Activated CD4-positive, CD25-positive, alpha-beta regulatory T cell (primary cell): ENCODE measurements at places on chromosomes 5 and 9.

GRCh38 chr5:9596171-9596780 is 33.9 kb downstream of the TAS2R1 start:
- DNase-seq: no peak

DNA sequence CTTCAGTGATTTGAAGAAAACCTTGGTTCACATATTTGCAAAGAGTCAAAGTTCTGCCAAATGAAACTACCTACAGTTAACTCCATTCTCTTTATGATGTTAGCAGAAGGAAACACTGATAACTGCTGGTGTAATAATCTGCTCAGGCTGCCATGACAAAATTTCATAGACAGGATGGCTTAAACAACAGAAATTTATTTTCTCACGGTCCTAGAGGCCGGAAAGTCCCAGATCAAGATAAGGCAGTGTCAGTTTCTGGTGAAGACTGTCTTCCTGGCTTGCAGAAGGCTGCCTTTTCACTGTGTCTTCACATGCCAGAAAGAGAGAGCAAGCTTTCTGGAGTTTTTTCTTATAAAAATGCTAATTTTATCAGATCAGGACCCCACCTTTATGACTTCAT is 102.4 kb upstream of the PARP8 start:
- DNase-seq: no peak

DNA sequence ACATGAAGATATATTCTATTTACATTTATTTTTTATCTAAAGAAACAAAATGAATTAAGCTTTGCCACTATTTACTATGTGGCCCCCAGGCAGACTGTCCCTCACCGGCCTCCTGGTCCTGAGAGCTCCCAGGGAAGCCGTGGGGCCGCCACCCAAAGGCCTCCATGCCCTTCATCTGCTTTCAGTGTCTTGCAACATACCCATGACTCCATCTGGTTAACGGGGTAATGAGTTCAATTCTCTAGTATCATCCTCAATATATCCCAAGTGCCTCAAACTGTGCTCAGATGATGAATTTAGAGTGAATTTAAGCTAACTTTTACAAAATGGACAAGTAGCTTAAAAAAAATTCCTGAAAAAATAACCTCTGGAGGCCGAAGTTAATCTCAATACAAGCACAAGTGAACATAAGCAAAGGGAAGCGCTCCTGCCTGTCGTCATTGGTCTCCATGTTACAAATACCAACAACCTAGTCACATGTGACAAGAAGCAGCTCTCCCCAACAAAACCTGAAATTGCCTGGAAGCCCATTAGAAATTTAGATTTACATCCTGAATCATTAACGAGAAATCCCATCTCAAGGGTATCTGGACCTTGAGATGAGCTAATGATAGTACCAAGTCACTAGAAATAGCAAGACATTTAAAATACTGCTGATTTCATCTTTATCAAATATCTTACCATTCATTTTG is 26.1 kb downstream of the DAP start:
- DNase-seq: no peak

DNA sequence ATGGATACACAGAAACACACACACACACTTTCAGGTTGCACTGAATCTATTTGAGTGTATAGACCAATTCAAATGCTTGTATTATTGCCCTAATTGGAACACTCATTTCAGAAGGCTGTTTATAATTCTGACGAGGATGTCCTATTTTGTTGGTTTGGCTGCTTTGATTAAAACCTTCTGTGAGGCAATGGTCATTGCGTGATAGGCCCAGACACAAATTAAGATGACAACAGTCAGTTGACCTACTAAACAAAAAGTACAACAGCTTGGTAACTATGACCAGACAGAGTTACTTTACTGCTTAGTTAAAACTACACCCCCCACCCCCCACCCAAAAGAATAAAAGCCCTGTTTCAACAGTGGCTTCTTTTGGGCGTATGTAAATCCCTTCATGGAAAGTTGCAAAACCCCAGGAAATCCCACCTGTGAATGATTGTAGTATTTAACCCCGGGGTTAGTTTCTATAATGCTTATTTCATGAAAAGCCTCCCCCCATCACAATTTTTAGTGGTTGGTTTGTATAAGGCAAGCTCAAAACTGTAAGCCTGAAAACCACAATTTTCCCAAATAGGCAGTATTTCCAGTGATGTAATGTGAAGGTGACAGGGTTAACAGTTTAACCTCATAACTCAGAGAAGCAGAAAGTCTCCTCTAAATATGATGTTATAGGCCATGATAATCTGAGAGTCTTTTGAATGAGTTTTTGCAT is 340.8 kb downstream of the FGF10 start:
- no peak for DNase-seq

DNA sequence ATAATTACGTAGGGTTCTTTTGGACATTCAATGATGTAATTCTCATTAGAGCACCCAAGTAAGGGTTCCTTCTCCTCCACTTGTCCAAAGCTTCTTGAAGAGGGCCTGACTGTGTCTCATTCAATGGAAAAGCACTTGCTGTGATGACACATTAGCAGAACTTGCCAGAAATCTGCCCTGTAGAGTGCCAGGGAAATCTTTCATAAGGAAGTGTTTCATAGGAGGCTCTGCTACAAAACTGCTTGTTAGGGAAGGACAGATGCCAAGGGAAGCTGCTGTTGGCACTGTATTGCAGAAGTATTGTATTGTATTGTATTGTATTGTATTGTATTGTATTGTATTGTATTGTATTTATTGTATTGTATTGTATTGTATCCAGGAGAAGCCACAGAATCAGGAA is 45.5 kb upstream of the MPDZ start:
- DNase-seq: no peak

GRCh38 chr5:144944936-144945335 is 774.3 kb downstream of the KCTD16 start:
- DNase-seq: no peak

DNA sequence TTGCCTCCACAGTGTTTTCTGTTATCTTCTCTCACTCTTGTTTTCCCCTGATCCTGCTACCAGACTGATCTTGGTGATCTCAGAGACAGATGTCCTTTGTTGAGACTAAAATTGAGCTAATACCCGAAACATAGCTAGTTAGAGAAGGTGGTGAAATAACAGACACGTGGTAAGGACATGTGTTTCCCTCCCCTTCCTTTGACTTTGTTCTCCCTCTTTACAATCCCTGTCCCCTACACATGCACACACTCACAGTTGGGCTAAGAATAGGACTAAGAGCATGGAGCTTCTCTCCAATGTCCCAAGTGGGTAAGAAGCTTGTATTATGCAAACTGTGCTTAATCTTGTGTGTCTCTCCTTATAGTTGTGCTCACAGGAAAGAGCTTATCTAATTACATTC is 1603.0 kb upstream of the C9orf72 start:
- DNase-seq: no peak

DNA sequence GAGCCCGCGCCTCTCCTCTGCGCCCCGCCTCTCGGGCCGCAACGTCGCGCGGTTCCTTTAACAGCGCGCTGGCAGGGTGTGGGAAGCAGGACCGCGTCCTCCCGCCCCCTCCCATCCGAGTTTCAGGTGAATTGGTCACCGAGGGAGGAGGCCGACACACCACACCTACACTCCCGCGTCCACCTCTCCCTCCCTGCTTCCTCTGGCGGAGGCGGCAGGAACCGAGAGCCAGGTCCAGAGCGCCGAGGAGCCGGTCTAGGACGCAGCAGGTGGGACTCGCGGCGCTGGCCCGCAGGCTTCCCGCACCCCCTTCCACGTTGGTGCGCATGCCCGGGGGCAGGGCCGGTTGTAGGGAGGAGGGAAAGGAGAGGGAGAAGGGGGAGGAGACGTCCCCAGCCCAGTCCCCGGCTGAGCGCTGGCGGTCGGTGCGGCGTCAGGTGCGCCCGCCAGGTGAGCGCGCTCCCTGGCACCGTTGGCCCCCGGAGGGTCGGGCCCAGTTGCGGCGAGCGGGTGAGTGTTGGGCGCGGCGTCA is at the start of gene OCLN:
TSS of gene OCLN (plus strand) at position 400 of the 532 bp plus-strand sequence. CDS start 11,455 bp downstream, outside the sequence.
- DNase-seq: no peak

DNA sequence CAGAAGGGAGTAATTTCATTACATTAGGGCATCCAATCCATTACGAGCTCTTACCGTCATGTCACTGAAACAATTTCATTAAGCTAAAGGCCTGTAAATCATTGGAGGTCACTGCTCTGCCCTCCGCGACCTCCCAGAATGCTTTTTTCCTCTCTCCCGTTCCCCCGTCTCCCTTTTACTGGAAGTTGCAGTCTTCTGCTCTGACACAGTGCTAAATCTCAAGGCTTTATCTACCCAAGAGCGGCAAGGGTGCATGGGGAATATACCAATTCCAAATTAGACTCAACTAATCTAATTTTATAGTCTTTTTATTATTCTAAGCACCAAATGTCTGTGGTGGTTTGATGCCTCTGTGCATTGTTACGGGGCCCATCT is 265.7 kb upstream of the PANK3 start:
- DNase-seq: no peak

- DNase-seq: no peak
Measured at GRCh38 chr5:121429761-121430160, 421.9 kb upstream of the FTMT start.

- no peak for DNase-seq
Measured at GRCh38 chr9:127036437-127036836, 86.0 kb downstream of the ANGPTL2 start.

DNA sequence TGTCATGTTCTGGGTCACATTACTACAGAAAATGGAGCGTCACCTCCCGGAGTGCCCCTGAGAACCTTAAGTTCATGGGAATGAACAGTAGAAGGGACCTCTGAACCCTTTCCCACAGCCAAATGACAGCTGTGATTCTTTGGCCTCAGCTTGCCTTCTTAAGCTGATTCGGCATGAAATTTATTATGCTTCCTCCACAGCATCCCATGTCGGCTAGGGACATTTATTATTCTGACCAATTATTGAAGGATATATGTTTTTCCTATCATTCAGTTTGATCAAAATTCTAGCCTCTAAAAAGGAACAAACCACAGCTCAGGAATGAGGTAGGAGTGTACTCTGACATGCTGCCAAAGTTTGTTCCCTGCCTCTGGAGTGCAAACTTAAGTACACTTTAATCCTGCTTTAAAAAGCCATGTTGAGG is 440.6 kb downstream of the CETN3 start:
- DNase-seq: no peak

DNA sequence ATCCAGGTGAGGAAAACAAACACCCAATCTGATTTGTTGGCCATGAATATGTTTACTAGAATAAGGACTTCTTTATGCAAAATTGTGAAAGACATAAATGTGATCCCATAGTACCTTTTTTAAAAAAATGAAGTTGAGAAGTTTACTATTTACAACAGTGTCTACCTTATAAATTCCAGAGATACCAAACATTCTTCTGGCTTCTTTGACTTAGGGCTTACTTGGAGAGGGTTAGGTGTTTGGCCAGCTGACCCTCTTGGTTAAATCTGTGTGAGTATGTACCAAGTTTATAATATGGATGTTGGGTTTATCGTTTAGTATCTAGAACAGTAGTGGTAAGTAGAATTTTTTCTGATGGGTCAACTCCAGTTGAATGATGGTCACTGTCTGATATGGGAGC is 212.3 kb downstream of the DOCK8 start:
- no peak for DNase-seq

GRCh38 chr9:81266674-81267073 is 422.7 kb downstream of the TLE1 start:
- DNase-seq: no peak

DNA sequence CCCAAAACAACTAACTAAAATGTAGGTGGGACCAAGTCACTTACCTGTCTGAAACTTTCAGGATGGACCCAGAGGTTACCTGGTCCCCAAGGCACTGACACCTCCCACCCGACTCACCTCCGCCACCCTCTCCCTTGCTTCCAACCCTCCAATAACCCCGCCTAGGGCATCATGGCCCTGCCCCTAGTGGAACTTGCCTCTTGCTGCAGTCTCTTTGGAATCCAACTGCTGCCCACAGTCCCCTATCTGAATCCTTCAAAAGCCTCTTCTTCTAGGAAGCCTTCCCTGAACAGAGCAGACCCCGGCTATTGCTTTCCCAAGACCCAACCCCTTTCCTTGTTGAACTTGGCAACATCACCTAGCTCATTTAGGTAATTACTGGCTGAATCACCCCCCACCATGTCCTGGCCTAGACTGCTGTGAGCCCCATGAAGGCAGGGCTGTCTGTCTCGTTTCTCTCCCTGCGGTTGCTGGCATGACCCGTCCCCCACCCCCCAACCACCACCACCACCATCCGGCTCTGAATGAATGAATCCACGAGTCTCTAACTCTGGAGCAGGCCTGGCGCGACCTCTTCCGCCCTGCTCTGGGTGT is 9.4 kb downstream of the CRB2 start:
- DNase-seq: no peak

GRCh38 chr5:6458833-6459232 is 10.2 kb downstream of the UBE2QL1 start:
- no peak for DNase-seq

GRCh38 chr5:135400866-135401265 is 1.8 kb upstream of the MACROH2A1 start:
- no peak for DNase-seq

GRCh38 chr9:13386316-13386715 is 106.8 kb upstream of the MPDZ start:
- no peak for DNase-seq

DNA sequence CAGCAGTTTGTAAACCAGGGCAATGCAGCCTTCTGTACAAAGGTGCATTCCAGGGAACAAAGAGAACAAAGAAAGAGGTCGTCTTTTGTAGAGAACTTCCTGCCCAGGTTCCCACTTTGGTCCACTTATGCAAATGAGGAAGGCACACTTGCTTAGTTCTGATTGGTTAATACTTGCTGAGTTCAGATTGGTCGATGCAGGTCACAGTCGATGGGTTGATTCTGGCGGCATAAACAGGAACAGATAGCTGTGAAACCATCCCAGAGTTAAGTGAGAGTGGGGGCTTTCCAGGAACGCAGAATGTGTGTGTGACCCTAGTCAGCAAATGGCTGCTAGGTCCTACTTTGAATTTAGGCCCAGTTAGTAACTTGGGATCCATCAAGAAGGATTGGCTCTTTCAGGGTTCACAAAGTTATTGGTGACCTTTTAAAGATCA is 1.8 kb upstream of the ADAMTS13 start:
- DNase-seq: no peak

DNA sequence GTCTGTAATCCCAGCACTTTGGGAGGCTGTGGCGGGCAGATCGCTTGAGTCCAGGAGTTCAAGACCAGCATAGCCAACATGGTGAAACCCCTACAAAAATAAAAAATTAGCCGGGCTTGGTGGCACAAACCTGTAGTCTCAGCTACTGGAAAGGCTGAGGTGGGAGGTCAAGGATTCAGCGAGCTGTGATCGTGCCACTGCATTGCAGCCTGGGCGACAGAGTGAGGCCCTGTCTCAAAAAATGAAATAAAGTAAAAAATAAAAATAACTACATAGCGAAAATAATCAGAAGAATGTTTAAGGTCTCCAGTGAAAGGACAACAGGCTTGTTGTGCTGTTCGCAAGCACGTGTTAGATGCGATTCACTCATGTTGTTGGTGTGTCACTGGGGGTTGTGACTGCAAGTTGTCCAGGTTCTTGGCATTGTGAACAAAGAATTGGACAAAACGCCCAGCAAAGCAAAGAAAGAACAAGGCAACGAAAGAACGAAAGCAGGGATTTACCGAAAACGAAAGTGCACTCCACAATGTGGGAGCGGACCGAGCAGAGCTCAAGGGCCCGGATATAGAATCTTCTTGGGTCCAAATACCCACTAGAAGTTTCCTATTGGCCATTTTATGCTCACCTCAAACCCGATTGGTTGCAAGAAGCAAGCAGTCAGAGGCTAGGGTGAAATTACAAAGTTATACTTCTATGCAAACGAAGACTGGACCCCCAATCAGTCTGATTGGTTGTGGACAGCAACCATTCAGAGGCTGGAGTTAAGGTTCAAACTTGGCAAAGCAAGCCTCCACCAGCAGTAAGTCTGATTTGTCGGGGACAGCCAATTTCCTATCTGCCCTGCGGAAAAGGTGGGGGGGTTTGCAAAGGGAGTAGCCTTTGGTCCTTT is 844 bp upstream of the MCCC2 start:
- DNase-seq: no peak
